ENCODE measurements at places on chromosomes 7 and 10.

GRCh38 chr7:121395494-121395960 lies 581 bp downstream of the FAM3C start:
- peak; percentile 80 for DNase-seq

DNA sequence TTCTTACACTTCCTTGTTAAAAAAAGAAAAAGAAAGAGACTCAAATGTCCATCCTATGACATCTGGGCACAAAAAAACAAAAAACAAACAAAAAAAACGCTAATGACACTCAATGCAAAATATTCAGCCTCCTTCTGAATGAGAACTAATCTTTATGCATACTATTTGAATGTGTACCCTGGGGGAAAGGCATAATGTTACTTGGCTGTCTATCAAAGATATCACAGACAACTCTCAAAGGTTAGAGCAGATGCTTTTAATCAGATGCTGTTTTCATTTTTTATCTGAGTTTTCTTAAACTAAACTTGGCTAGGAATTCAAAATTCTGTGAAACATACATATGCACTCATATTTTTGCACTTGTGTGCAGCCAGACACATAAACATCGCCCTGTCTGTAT lies 745.8 kb downstream of the CNTNAP2 start:
- no peak for DNase-seq

- DNase-seq = no peak
These were observed 107.7 kb upstream of the EEPD1 start for GRCh38 chr7:36045326-36045725.

DNA sequence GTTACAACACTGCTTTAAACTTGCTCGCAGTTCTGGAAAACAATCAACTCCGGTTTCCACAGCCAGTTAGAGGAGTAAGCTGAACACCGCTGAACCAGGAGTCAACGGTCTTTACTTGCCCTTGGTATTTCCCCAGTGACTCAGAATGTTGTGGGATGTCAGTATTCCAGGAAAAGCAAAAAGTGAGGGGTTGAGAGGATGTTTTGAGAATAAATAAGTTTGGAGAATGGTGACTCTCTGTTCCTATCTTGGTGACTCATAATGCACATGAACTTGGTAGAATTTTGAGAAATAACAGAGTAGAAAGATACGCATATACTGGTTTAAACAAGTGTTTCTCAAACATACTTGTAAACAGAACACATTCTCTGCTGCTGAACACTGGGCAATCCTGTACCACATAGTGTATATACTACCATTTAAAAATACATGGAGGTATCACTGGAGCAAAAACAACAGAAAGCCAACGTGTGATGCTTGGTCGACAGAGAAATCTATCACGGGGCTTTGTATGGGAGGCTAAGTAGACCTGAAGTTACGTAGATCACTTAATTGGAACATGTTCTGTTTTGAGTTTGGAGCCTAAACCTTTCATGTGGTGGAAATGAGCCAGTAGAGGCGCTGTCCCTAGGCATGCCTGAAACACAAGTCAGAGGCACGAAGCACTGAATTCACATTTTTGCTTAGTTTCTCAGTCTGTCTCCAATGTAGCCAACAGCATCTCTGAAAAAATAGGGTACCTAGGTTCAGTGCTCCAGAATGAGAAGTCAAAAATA lies 534.3 kb downstream of the PARD3 start:
- DNase-seq = no peak

DNA sequence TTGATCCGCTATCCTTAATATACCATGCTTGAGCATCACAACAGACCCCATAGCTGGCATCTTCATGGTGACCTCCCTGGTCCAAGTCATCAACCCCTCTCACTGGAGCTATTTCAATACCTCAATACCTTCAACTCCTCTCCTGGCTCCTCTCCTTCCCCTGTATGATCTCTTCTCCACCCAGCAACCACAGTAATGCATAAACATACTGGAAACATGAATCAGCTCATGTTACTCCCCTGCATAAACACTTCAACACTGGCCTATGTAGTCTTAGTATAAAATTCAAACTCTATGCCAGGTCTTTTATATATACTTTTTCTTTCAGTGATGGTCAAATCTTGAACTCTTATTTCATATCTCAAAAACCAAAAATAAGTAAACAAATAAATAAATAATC lies 31.8 kb upstream of the TMEM273 start:
- DNase-seq = no peak

DNA sequence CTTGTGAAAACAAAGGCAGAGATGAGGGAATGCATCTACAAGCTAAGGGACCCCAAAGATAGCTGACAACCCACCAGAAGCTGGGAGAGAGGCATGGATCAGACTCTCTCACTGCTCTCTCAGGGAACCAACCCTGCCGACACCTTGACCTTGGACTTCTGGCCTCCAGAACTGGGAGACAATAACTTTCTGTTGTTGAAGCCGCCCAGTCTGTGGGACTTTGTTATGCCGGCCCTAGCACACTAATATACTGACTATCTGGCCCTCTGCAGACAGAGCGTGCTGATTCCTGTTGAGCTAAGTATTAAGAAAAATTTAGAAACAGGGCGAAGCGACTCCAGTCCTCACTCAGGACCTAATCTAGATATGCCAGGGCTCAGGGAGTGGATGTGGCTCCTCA lies 144.3 kb upstream of the TCF7L2 start:
- no peak for DNase-seq

GRCh38 chr10:103717341-103718246 lies 137.8 kb downstream of the SH3PXD2A start:
- no peak for DNase-seq

- DNase-seq = no peak
These were observed 21.3 kb upstream of the ANK3 start for GRCh38 chr10:60410970-60411369.

DNA sequence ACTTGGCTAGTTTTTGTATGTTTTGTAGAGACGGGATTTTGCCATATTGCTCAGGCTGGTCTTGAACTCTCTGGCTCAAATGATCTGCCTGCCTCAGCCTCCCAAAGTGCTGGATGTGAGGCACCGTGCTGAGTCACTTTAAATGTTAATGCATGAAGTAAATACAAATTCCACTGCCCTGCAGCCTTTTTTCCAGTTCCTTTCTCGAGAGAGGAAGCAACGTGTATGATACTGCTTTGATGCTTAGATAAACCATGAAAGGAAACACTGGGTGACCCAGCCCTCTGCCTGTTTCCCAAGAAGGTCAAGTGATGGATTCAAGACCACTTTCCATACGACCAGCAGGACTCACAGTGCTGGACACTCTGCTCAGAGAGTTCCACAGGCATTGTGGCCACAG lies 11.3 kb upstream of the MRPS24 start:
- DNase-seq = no peak

- DNase-seq = no peak
These were observed 20.9 kb downstream of the UROS start for GRCh38 chr10:125802131-125802530.

GRCh38 chr7:98418636-98419315 lies 17.9 kb upstream of the BAIAP2L1 start:
- DNase-seq = peak; percentile 93

DNA sequence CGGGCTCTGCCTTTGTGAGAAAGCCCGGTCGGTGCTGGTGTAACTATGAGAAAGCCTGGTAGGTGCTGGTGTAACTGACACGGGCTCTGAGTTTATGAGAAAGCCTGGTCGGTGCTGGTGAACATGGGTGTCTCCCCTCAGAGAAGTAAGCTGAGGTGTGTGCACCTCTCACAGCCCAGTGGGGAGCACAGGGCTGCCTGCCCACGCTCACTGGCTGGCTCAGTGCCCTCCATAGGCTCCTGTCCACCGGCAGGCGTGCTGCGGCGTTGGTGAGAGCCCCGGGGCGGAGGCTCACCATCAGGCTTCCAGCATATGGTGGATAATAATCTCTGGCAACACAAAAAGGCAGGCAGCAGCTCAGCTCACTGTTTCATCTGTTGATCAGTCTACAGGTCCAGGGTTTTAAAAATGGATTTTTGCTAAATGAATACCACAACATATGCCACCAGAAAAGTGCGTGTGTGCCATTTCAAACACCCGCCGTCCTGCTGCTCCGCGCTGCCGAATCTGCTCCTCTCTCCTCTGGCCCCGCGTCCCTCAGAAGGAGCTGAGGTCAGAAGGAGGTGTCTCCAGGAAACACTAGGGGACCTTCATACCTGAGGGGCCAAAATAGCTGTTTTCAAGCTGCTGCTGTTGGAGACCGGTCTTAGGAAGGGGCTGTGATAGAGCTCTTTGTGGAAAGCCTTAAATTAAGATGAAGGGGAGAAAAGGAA lies 365.7 kb downstream of the DNAJB6 start:
- DNase-seq = no peak

- no peak for DNase-seq
These were observed 390.3 kb downstream of the KCNMA1 start for GRCh38 chr10:77247031-77247990.

DNA sequence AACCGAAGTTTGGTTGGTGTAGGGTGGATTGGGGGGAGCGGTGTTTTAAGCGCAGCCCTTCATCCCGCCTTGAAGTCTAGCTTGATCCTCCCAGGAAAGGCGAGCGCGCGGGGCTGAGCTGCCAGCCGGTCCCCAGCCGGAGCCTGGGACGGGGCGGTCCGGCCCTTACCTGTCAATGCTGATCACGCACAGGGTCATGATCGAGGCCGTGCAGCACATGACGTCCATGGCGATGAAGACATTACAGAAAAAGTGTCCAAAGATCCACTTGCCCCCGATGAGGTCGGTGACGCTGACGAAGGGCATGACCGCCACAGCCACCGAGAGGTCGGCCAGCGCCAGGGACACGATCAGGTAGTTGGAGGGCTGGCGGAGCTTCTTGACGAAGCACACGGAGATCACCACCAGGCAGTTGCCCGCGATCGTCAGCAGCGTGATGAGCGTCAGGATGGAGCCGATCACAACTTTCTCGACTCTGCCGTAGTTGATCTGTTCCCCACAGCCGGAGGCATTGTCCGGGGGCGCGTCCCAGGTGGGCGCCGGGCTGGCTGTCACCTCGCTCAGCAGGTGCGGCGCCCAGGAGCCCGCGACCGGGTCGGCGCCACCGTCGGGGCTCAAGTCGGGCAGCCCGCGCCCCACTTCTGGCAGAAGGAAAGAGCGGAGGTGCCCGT lies 740 bp downstream of the HTR7 start:
- DNase-seq = no peak

- DNase-seq = no peak
These were observed 81.9 kb downstream of the DNMBP start for GRCh38 chr10:99927721-99928280.

GRCh38 chr10:75018251-75018650 lies 93.2 kb upstream of the SAMD8 start:
- DNase-seq = no peak

DNA sequence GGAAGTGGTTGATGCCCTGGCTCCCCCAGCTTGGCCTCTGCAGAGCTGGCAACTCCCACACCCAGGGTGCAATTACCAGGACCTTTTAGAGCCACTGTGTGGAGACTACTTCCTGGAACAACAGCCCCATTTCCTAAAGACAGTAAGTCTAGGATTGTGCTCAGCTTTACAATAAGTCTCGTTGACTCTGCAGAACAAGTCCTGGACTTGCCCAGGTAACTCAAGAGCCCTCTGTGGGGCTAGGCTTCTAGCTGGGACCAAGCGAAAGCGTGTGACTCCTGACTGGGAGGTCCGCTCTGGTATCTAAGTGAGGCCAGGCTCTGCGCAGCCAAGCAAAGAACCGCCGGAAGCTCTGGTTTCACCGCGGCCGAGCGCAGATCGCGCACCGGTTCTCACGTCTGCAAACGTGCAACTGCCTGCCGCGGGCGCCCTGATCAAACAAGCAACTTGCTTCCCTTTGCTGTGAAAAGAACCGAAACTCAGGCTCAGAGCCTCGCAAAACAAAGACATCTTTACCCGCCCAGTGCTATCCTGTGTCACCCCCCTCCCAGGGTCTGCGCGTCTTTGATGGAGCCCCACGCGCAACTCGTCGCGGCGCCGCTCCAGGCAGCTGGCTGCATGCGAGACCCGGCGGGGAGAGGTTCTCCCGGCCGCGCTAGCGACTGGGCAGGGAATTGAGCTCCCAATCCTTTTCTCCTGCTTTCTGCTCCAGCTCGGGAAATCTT lies 4.4 kb upstream of the PDLIM1 start:
- peak; percentile 64 for DNase-seq

GRCh38 chr10:97024168-97025073 lies 161.3 kb downstream of the SLIT1 start:
- no peak for DNase-seq

GRCh38 chr7:92944633-92945032 lies 108.3 kb upstream of the CDK6 start:
- DNase-seq = no peak

DNA sequence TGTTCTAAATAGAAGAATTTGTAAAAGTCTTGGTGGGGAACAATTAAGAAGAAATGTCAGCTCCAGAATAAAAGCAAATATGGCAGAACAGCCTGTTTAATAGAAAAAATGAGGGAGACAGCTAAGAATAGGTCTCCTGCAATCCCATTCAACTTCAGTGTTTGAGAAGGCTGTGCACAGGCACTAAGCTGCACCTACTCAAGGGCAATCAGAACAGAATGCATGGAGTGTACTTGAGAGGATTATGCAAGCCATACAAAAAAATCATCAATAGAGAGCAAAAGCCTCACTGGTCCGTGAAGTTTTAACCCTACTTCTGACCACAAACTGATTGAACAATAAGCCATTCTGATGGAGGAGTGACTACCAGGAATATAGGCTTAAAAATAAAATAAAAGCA lies 690.7 kb upstream of the PCDH15 start:
- no peak for DNase-seq

DNA sequence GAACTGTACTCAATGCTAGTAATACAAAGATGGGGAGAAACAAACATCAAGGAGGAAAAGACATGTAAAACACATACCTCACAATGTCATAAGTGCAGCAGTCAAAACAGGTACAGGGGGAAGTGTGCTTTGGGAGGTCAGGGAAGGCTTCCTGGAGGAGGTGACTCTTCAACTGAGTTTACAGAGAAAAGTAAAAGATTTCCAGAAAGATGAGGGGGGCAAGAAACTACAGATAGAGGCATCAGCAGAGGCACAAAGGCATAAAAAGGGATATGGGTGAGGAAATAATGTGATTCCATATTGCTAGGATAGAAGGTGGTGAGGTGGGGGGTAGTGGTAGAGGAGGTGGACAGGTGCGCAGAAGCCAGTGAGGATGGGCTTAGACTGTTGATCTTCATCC lies 95.0 kb downstream of the LSM5 start:
- no peak for DNase-seq

- DNase-seq = no peak
These were observed 18.5 kb downstream of the STAM start for GRCh38 chr10:17662193-17663138.

- DNase-seq = no peak
These were observed 5.9 kb downstream of the STAM start for GRCh38 chr10:17649836-17650235.

DNA sequence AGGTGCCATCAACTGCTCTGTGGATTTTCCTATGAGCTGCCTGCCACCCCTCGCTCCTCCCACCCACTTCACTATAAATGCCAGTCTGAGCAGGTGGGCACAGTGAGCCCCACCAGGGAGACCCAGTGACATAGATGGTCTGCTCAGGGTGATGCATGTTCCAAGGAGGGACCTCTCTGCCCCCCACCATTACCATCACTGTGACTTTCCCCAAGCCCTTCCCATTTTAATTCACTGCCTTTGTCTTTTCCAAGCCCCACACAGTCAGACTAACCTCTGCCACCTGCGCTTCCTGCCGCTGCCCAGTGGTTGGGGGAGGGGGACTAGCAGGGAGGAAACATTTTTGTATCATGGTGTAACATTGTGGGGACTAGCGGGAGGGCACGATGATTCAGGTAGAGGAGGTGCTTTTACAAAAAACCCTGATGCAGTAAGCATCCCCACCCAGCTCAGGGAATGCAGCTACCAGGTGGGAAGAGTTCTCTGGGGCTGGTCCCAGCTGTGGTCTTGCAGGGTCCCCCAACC lies 24.6 kb downstream of the PRSS2 start:
- DNase-seq = peak; percentile 80

- DNase-seq = no peak
These were observed 300.5 kb upstream of the MYO3A start for GRCh38 chr10:25633542-25633941.

Measured in NK-92 treated with Interleukin-12 subunit alpha and Interleukin-12 subunit beta, amount 100 ng/mL, for 24 hours (cell line).